GM04504 (cell line): ENCODE measurements at places on chromosomes 1 and 21.

DNA sequence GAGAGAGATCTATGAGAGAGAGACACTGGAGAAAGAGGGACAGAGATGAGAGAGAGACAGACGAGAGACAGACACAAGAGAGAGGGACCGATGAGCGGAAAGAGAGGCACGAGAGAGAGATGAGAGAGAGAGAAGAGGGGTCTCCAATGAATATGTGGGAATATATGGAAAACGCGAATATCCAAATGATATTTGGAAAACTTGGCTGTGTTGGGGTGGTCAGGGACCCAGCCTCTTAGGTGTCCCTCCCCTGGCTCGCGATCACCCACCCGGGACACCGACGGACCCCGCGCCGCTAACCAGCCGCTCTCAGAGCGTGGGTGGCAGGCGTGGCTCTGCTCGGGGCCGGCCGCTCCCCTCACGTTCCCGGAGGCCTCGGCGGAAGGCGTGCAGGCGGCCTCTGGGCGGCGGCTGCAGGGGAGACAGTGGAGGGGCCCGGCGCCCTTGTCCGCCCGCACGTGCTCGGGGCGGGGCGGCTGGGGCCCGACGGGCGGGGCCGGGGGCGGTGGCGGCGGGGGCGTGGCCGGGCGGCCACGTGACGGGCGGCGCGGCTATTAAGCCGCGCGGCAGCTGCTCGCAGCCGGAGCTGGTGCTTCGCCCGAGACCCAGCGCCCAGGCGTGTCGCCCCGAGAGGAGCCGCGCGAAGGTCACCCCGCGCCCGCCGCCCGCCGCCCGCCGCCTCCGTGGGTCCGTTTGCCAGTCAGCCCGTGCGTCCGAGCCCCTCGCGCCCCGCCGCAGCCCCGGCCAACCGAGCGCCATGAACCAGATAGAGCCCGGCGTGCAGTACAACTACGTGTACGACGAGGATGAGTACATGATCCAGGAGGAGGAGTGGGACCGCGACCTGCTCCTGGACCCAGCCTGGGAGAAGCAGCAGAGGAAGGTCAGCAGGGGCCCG, at the start of gene ACTN2:
Gene ACTN2 (plus strand): TSS at position 583 of the 898 bp plus-strand sequence. CDS start 175 bp downstream, at position 758.
- no peak for DNase-seq

DNA sequence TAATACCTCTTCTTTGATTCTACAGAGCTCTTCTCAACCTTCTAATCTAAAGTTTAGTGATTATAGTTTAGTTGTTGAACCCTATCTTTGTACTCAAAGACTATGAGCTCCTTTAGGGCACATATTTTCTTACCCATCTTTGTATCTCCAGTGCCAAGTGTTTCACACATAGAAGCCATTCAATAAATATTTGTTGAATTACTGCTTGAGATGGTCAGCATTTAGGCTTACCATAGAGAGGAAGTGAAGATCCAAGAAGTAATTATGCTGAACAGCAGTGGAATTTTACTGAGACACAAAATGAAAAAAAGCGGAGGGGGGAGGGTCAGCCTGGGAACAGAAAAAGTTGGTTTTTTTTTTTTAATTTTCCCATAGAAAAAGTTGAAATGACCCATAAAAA, 21.9 kb downstream of the PIK3R3 start:
- no peak for DNase-seq

GRCh38 chr1:213492161-213493041, 441.4 kb downstream of the RPS6KC1 start:
- DNase-seq, result no peak

DNA sequence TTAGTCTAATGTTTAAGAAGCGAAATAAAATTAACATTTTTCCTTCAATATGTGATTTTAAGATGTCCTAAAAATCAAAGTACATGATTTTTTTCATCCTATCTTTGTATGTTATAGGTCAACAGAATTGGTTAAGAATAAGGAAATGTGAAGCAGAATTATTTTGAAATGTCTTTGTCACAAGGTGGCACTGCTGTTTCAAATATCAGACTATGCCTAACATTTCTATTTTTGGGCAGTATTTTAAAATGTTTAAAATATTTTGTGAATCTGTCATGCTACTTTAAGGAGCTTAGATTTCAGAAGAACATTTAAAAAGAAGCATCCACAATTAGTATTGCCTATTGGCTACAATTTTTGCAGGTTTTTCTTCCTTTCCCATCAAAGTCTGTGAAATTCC, 38.7 kb downstream of the AMY1C start:
- peak; percentile 0 for DNase-seq

- DNase-seq, result no peak
Observed at GRCh38 chr1:41539418-41539805, 54.9 kb upstream of the EDN2 start.

GRCh38 chr21:42028766-42029425, 18.7 kb upstream of the ZBTB21 start:
- DNase-seq, result no peak

DNA sequence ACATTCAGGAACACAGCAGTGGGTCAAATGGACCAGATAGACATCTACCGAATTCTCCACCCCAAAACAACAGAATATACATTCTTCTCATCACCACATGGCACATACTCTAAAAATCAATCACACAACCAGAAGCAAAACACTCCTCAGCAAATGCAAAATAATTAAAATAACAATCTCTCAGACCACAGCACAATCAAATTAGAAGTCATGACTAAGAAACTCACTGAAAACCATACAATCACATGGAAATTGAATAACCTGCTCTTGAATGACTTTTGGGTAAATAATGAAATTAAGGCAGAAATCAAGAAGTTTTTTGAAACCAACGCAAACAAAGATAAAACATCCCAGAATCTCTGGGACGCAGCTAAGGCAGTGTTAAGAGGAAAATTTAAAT, 49.2 kb downstream of the ZP4 start:
- DNase-seq, result no peak

GRCh38 chr1:162690672-162691434, 58.6 kb downstream of the DDR2 start:
- DNase-seq, result peak; percentile 96

DNA sequence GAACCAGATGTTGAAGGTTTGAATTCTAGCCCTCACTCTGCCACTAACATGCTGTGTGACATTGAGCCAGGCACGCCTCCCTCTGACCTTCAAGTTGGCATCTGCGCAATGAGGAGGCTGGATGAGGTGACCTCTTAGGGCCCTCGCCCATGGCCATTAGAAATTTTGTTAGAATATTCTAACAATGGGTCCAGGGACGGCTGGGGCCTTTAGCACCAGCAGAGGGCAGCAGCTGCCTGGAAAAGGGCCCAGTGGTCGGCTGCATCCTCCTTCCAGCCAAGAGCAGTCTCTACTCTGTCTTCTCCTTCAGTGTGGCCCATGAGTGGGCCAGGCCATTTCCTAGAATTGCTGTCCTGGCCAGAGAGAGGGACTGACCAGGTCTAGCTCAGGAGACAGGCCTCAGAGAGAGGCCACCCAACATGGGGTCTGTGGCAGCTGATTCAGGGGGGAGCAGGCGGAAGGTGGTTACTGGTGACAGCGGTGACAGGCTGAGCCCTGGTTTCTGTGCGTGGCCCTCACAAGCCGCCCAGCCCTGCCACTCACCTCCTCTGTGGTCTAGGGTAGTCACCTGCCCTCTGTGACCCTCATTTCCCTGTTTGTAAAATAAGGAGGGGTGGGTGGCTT, 101.3 kb upstream of the ACTL8 start:
- no peak for DNase-seq

GRCh38 chr1:168473126-168473525, 70.7 kb downstream of the XCL2 start:
- no peak for DNase-seq

- peak; percentile 17 for DNase-seq
Observed at GRCh38 chr1:236608930-236609726, 4.8 kb upstream of the HEATR1 start.

DNA sequence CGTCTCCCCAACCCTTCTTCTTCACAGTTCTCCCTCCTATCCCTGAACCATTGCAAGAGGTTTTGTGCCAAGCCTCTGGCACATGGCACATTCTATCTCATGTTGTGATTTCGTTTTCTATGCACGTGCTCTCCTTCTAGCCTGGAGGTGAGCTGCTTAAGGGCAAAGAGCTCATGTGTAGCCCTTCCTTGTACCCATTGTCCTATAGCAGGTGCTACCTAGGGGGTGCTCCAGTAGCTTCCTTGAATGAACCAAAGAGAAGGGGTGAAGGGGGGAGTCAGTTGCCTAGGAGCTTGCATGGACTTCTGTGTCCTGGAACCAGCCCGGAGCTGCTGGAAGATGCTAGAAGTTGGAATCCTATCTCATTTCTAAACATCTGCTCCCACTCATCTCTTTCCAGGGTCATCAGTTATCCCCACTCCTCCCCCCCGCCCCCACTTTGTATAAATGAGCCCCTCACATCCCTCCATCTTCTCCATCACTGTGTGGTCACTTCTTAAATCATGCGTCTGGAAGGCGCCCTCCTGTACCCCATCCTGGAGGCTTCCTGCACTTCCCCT, 535 bp upstream of the DISC1 start:
- DNase-seq, result no peak

DNA sequence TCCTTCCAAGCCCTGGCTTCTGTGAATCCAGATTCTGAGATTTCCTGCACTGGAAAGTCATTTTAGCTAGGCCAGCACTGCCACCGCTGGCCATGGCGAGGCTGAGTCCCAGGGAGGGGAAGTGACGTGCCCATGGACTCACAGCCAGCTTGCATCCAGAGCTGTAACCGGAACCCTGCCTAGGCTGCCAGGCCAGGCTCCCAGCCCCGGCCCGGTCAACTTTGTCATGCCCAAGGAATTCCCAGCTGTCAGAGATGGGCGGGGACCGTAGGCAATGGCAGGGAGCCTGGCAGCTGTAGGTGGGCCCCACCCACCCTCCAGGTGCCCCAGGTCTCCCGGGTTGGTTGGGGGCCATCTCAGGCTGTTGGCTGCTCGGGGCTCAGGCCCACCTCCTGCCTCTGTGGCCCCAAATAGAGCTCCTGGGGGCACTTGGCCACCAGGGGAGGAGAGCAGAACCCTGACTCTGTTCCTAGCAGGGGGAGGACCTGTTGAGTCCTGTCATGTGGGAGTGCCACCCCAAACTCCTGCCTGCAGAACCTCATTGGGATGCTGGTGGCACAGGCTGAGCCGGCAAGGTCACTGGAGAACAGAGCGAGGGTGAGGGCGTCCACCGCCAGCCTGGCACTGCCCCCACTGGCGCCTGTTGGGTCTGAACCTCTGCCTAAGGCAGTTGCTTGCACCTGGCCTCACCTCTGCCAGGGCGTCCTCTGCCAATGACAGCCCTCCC, 57.8 kb downstream of the FOXO6 start:
- peak; percentile 79 for DNase-seq

GRCh38 chr1:55575571-55576279, 360.6 kb upstream of the USP24 start:
- no peak for DNase-seq

- DNase-seq, result no peak
Observed at GRCh38 chr1:160129046-160129445, 13.5 kb downstream of the ATP1A2 start.

DNA sequence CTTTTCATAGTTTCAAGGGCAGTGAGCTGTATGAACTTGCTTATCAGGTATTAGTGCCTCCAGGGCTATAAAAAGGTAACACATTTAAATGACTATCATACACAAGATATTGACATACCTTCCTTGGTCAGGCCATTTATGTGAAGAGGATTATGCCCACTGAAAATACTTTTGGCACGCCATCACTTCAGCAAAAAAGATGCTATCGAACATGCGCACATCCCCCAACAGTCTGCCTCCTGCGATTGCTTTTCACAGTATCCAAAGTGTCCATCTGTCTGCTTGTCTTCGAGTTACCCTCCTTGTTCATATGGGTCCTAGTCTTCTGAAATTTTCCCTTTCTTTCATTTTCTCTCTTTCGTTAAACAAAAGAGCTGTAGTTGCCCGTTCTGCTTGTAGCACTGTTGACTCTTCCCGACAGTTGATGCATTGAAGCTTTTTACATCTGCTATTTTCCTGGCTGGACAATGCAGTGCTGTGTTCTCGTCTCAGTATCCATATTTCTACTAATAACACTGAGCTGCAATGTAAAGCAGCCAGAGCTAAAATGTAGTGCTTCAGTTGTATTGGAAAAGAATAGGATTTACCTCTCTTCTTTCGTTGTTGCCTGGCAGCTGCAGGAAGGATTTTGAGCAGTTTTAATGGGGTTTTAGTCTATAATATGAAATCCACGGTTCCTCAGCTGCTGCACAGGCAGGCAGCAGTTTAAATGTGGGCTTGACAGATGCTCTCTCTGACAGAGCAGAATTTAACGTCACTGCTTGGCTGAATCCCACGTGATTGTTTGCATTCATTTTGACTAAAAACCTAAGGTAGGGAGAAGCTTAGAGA, at the start of gene B3GALT2:
Gene B3GALT2 (minus strand): TSS at position 713 of the 831 bp plus-strand sequence. CDS start 5,051 bp downstream, outside the sequence.
- DNase-seq, result peak; percentile 11

GRCh38 chr21:34182436-34182835, 109.1 kb downstream of the MRPS6 start:
- no peak for DNase-seq

- DNase-seq, result no peak
Observed at GRCh38 chr1:153168686-153169085, 18.0 kb upstream of the SPRR2G start.

GRCh38 chr1:67869233-67869632, 36.0 kb upstream of the GNG12 start:
- no peak for DNase-seq

- no peak for DNase-seq
Observed at GRCh38 chr1:173410794-173411236, 66.3 kb upstream of the PRDX6 start.

DNA sequence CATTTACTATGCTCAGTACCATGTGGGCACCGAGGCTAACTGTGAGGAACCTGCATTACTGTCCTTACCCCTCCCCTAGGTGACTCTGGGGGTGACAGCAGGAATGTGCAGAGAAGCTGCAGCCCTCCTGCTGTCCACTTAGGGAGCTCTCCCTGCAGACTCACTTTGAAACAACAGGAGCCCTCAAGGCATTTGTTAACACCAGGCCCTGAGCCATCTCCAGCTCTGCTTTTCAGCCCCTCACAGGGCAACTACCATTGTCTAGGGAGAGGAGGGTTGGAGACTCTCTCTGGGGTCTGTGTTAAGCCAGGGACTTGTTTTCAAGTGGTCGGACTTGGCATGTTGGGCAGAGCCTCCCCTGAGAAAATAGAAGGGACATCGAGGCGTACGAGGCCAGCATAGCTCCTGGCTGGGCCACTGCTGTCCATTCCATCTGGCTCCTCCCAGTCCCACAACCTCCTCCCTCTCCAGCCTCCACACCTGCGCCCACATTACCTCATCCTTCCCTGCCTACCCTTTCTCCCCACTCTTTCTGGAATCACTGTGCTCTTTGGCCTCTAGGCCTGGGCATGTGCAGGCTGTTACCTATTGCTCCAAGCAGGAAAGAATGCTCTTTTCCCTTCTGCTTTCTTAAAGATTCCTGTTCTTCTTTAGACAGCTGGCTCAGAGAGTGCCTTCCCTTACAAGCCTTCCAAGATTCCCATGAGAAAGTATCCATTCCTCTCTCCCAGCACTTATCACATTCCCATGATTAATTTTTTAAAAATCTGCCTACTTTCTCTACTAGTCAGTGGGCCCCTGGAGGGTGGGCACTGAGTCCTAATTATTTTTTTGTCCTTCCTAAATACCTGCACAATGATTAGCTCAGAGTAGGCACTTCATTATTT, 102.7 kb upstream of the GCLM start:
- no peak for DNase-seq

GRCh38 chr1:118183586-118183985, 1.4 kb downstream of the SPAG17 start:
- DNase-seq, result no peak

- no peak for DNase-seq
Observed at GRCh38 chr1:46394872-46395465, 852 bp downstream of the FAAH start.

GRCh38 chr21:31052489-31053142, 14.3 kb upstream of the KRTAP19-8 start:
- no peak for DNase-seq
